ENCODE measurements at places on chromosomes 7 and 10.

DNA sequence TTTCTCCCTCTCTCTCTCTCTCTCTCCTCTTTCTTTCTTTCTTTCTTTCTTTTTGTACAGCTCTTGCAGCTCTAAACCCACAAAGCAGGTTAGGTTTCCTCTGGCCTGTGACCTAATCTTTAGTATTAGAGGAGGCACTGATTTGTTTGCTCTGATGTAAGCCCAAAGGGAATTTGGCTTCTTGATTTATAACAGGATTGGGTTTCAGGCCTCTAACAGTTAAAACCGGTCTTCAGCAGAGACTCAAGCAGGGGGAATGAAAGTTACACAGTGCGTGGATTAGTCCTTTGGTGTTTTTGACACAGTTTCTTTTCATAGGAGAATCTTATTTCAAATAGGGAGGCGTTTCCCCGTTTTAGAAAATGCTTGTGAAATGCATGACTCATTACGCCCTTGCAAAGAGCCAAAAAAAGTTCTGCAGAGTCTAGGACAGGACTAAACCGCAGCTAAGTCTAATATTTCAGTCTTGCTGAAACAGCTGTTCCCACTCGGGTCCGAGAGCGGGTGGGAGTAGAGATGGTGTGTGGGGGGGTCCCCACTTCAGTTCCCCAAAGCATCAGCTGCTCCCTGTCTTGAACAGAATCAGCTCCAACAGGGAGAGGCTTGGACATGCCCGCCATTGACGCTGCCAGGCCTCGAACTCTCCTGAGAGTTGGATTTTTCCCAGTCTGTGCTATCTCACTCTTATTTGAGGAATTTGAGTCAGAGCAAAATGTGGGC is 296.5 kb upstream of the PITRM1 start:
- DNase-seq: no peak

- no peak for DNase-seq
These were observed 18.5 kb upstream of the NODAL start for GRCh38 chr10:70459774-70460490.

GRCh38 chr7:29096446-29096730 is 49.9 kb downstream of the CPVL start:
- no peak for DNase-seq

- DNase-seq: no peak
These were observed 969.7 kb downstream of the GATA3 start for GRCh38 chr10:9024210-9024609.

- DNase-seq: no peak
These were observed 41.3 kb upstream of the SRPK2 start for GRCh38 chr7:105429746-105430612.

DNA sequence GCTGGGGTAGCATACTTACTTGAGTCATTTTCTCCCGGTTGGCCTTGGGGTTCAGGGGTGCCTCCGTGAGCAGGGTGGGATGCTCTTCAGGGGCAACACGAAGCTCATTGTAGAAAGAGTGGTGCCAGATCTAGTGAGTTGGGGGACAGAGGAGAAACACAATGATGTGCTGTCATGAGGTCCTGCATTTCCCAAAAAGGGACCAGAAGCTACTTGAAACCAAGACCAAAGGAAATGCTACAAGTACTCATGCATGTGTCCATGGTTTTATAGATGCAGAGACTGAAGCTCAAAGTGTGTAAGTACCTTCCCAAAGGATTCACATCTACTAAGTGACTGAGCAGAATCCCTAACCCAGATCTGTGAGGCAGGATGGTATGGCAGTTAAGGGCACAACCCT is 8.8 kb downstream of the ACTA2 start:
- DNase-seq: no peak

DNA sequence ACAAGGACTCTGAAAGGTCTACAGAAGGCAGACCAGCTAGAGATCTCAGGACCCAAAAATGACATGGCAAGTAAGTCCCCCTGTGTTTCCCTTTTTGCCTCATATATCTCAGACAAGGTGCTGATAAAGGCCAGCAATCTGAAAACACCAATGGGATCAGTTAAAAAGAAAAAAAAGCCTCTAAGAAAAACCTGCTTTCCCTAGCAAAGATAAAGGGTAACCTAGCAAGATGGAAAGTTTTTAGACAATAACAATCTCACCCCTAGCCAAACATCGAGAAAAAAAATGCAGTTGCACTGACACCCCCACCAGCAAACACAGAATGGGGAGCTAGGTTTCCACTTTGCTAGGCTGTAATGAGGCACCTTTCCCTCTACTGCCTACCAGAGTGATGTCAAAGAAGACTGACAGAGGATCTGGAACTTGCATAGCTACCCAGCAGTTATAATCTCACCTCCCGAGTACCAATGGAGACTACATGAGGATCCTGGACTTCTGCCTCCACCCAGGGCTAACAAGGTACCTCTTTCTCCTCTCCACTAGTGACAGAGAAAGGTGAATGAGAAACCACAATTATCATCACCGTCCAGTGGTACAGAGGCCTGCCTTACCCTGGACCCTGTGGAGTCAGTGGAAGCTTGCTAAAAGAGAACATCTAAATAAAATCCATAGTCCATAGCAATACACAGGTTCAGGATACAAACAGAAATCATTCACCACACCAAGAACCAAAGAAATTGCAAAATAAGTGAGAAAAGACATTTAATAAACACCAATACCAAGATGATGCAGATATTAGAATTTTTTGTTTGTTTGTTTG is 240.8 kb downstream of the ARHGAP12 start:
- no peak for DNase-seq

GRCh38 chr7:46754140-46754720 is 827.7 kb downstream of the TNS3 start:
- DNase-seq: no peak

GRCh38 chr7:128890306-128891109 is 20.0 kb downstream of the KCP start:
- DNase-seq: no peak
